GM03348 (cell line): ENCODE measurements at places on chromosomes 11 and 22.
A peak's percentile ranks its signal among the peaks of the same experiment; 100 is the strongest.

DNA sequence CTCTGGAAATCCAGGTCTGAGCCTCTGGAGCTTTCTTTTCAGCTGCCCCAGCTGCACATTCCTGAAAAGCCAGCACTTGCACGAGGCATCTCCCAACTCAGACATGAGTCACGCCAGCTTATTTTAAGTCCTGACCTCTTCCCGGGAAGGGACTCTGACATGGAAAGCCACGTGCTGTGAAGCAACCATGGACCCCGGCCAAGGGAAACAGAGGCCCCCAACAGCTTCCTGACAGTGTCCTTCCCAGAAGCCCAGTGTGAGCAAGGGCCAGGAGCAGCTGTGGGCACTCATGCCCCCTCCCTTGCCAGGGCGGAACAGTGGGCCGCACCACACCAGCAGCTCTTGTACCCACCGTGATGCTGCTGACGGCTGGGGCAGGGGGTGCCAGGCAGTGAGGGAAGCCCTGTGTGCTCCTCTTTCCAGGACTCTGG lies 118.8 kb upstream of the CADM1 start:
- peak; percentile 52 for DNase-seq

- DNase-seq = no peak
Observed at GRCh38 chr11:44622190-44622650, 56.8 kb downstream of the CD82 start.

- no peak for DNase-seq
Observed at GRCh38 chr22:42673898-42674401, 24.8 kb upstream of the CYB5R3 start.

DNA sequence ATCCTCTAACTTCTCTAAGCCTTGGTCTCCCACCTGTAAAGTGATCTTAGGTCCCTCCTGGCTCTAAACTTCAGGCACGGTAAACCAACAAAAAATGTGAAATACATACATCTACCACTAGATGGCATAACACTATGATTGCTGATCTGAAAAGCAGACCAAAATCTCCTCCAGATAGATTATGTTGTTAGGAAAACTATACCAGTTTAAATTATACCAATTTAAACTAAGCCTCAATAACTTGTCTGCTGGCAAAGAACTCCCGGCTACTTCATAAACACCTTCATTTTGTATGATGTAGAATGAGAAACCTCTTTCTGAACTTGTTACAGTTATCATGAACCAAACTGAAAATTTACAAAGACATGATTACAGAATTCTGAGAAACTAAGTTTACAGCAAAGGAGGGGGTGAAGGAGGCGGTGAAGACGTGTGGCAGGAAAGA lies 85.9 kb downstream of the SBF2 start:
- peak; percentile 51 for DNase-seq

- DNase-seq = no peak
Observed at GRCh38 chr11:76802151-76802550, 19.0 kb downstream of the TSKU start.

DNA sequence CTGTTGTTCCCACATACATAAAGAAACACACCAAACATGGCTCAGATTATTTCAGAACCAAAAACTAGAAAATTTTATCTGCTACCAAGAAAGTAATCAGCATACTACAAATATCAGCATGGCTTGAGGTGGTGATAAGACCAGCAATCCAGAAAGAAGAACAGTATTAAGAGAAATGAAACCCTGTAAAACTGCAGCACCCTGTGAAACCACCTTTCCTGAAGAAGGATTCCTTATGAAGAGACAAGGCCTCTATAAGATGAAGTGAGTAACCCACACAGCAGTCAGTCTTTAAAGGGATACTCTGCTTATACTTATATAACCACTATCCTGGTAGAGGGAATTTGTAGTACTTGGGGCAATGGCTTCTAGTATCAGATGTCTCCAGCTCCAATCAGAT lies 49.9 kb downstream of the RSF1 start:
- DNase-seq = no peak

DNA sequence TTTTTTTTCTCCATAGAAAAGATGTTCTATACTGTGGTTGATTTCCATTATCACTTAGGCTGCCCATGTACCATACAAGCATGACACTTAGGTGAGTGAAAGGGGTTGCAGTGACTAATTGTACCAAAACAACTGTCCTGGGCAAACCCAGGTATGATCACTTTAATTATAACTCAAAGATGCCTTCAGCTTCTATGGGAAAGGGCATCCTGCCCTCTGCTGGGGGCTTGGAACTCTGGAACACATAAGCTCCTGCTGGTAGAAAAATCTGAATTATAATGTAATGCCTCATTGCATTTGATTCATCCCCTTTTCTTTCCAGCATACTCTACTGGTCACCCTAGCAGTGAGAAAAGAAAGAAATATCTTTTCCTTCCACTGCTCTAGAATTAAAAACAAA lies 206.3 kb downstream of the DDX10 start:
- DNase-seq = peak; percentile 31

DNA sequence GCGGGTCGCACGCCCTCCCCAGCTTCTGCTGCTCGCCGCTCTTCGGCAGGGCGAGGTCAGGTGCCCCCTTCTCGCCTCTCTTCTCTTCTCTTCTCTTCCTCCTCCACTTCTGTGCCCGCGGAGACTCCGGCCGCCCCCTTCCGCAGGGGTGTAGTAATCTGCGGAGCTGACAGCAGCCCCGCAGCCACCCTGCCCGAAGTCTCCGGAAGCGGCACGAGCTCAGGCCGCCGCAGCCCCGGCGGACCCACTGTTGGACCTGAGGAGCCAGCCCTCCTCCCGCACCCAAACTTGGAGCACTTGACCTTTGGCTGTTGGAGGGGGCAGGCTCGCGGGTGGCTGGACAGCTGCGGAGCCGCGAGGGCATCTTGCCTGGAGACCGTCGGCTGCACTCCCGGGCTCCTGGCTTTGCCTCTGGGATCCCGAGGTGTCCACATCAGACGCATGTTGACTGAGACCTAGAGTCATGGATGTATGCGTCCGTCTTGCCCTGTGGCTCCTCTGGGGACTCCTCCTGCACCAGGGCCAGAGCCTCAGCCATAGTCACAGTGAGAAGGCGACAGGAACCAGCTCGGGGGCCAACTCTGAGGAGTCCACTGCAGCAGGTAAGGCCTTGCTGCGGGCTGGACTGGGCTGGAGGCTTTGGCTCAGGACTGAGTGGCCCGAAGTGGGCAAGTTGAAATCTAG lies 486 bp downstream of the STIM1 start:
- peak; percentile 54 for DNase-seq

DNA sequence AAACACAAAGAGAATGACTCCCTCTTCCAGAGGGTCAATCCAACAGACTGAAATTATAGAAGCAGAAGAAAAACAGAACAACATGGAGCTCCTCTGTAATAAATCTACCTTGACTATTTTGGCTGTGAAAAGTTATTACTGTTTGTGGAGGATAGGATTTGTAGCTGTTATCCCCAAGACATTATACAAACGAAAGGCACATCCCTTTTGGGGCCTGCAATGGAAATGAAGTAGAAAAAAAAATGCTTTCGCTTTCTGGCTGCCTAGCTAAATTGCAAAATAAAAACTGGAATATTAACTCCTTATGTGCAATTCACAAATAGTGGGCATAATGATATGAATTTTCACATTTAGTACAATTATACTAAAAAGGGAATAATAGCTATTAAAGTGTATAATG lies 123.8 kb upstream of the CCDC179 start:
- no peak for DNase-seq

DNA sequence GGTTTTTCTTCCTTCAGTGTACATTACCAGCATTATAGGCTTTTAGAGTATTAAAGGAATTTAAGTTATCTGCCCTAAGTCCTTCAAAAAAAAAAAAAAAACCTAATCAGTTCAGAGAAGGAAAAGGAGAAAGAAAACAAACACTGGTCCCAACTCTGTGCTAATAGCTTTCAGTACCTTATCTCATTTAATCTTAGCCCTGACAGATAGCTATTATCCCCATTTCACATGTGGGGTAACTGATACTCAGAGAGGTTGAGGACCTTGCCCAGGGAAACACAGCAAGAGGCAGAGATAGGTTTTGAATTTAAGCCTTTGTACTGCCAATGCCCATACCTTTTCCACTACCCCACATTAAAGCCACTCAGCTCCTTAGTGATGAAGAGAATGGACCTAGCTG lies 43.4 kb downstream of the FAT3 start:
- no peak for DNase-seq

GRCh38 chr11:62542750-62543567 lies 3.6 kb downstream of the AHNAK start:
- DNase-seq = peak; percentile 89
